ENCODE measurements at places on chromosomes 12 and 14.

- DNase-seq = no peak
Measured at GRCh38 chr14:101508196-101508947, 52.9 kb upstream of the DIO3 start.

DNA sequence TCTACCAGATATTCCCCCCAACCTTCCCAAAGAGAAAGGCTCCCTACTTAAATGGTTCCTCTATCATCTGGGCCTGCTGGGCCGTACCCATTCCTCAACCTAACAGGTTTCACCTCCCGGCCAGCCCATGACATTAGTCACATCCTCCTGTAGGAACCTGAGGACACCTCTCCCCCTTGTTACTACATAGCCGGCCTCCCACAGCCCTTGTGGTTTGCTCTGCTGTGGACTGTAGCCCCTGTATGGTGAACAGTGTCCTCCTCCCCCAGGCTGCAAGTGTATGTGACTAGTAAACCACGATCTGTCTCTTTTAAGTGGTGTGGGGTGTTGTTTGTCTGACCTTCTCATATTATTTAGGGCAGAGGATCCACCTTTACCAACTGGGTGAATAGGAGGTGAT lies 371.7 kb downstream of the RGS6 start:
- no peak for DNase-seq

DNA sequence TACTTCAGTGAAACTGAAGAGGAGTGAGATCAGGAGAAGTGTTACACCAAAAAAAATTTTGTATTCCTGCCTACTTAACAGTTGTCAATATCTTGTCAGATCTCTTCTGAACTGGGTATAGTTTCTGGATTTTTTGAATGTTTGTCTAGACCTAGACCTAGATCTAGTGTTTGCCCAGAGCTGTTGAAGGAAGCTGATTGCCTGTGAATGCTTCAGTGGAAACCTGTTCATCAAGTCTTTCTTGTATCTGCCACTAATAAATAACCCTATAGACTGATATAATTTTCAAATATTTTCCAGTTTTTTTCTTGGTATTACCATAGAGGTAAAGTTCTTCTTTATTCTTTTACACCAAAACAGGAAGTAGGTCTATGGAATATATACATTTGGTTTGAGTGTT lies 781.5 kb upstream of the FBXO33 start:
- no peak for DNase-seq

- no peak for DNase-seq
Measured at GRCh38 chr12:18415227-18415626, 153.9 kb downstream of the PIK3C2G start.

DNA sequence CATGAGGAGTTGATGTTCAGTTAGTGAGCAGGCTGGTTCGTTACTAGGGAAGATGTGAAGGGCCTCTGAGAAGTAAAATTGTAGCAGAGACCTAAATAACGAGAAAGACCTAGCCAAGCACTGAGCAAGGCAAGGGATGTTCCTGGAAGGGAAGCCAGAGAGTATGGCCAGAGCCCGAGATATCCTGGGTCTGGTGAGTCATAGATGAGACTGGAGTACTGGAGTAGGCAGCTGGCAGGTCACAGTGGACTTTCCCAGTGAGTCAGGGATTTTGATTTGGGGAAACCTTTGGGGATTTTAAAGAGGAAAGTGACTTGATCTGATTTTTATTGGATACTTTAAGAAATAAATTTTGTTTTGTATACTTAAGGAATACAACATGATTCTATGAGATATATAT lies 369.0 kb downstream of the DIO2 start:
- no peak for DNase-seq

- DNase-seq = no peak
Measured at GRCh38 chr12:50263832-50264231, 19.5 kb downstream of the LIMA1 start.

DNA sequence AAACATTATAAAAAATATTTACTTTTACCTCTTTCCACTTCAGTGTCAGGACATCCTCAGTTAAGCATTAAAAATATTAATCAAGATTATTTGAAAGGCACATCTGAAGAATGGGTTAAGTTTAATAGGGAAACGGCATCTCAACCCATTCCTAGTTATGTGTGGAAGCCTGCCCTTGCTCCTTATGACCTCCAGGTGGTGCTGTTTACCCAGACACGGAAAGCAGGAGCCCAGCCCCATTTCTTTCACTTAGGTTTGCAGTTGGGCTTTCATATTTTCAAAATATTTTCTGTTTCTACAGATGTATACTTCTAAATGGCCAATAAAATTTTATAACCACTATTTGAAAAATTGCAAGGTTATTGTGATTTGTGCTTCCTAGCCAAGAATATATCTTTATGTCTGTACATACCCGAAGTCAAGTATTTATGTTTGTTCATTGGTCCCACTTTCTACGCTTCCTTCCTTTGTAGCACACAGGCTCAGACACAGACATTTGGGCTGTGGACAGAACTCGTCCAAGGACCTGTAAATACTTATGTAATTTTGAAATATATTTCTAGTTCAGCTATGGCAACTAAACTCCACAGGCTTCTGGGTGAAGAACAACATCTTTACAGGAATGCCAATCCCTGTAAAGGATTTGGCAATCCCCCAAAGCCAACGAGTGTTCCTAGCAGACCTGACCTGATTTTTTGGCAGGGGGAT lies 247.1 kb downstream of the AKAP6 start:
- DNase-seq = peak; percentile 35

DNA sequence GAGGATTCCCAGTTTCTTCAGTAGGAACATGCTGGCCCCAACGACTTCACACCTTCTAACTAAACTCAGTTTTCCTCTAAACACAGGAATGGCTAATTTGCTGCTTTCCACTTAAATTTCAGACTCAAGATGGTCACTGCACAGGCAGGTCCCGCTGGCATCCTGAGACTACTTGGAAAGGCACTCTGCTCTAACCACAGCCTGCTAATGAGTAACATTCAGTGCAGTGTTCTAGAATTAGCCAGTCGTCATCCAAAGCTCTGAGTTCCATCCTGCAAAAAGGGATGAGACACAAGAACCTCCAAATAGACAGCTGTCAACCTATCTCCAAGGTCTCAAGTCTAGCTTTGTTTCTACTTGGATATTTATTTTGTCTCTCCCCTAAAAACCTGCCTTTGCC lies 6.0 kb downstream of the CCDC92 start:
- no peak for DNase-seq

DNA sequence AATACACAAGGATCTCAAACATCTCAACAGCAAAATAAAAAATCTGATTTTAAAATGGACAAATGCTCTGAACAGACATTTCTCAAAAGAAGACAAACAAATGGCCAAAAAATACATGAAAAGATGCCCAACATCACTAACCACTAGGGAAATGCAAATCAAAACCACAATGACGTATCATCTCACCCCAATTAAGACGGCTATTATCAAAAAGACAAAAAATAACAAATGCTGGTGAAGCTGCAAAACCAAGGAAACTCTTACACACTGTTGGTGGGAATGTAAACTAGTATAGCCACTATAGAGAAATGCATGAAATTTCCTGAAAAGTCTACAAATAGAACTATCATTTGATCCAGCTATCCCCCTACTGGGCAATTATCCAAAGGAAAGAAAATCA lies 145.0 kb downstream of the BTG1 start:
- DNase-seq = no peak

DNA sequence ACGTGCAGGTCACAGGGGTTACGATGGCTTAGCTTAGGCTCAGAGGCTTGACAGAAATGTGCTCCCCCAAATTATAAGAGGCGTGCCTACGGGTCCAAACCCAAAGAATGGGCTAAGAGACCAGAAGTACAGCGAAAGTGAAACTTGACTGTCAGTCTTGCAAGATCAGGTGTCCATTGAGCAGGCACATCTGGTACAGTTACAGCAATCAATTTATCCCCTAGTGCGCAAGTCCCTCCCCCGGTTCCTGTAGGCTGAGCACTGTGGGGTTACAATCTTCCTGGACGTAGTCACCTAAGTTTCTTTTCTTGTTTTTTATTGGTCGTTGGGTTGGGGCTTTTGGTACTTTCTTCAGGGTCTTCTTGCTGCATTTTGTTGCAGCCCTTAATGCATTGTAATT lies 134.2 kb downstream of the UNC79 start:
- DNase-seq = no peak

- DNase-seq = no peak
Measured at GRCh38 chr12:120422892-120423456, 14.9 kb upstream of the COX6A1 start.

- peak; percentile 26 for DNase-seq
Measured at GRCh38 chr12:112419297-112420133, 768 bp downstream of the PTPN11 start.

DNA sequence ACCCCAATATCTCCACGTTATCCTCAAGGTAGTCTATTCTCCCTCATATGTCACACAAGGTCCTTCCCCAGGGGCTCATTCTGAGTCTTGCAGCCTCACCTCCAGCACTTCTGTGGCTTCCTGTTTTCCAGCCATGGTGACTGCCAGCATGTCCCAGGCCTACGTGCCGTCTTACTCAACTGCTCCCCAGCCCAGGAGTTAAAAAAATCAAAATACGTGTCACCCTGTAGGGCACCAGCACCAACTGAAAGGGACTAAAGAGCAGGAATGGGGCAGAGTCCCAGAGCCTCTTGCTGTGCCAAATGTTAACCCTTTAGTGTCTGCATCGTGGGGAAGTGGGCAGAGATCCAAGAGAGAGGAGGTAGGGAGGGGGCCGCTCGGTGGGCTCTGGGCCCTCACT lies 37.0 kb upstream of the MED13L start:
- DNase-seq = no peak

DNA sequence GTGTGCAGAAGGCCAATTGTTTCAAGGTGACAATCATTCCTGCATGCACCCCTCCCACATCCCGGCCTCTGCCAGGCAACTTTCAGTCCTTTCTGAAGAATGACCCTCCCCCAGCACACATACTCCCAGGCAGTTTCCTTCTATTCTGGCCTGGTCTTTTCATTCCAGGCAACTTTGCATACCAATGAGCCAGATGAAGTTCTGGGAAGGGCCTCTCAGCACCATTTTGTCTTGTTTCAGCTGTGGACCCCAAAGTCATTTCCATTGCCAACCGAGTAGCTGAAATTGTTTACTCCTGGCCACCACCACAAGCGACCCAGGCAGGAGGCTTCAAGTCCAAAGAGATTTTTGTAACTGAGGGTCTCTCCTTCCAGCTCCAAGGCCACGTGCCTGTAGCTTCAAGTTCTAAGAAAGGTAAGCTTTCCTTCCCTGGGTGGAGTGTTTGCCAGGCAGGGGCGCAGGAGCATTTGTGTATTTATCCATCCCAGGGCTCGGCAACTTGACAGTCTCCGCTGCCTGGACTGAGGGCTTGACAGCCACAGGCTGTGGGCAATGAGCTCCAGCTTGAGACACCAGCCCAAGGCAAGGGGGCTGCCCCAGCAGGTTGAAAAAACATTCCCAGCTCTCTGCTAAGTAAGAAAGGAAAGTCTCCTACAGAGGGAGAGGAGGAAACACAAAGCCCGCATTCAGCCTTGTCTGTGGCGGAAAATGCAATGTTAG lies 16.4 kb downstream of the BCL2L14 start:
- no peak for DNase-seq

GRCh38 chr12:65765436-65765813 lies 58.9 kb upstream of the HMGA2 start:
- DNase-seq = no peak

GRCh38 chr12:119687406-119687805 lies 19.5 kb downstream of the PRKAB1 start:
- DNase-seq = no peak

DNA sequence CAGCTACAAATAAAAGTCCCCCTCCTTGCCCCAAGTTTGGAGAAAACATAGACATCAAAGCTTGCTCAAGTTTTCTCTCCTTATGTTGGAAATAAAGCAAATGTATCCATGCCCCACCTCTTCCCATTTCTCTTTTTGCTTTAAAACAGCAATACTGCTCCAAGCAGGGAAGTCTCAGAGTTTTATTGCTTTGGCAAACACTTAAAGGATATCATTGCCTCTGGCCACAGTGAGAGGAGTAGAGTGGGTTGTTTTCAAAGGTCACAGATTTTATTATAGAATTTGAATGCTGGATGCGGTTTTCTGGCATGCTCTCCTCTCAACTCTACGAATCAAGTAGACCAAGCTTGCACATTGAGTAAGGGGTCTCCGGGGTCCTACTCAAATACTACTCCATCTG lies 149.7 kb downstream of the TTC7B start:
- no peak for DNase-seq

DNA sequence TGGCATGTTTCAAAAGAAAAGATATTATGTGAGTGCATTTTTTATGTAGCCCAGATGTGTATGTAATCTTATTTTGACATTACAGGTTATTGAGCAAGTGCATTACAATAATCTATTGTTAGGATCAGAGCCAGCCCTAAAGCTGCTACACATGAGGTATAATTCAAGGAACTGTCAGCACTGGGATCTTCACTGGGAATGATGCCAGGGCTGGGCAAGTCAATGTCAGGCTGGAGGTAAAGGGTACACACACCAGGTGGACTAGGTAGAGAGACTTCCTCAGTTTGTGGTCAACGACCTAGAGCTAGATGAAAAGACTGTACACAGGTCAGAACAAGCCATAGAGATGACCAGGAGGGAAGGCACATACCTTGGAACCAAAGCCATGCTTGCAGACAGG lies 15.4 kb downstream of the TRIM9 start:
- DNase-seq = no peak

DNA sequence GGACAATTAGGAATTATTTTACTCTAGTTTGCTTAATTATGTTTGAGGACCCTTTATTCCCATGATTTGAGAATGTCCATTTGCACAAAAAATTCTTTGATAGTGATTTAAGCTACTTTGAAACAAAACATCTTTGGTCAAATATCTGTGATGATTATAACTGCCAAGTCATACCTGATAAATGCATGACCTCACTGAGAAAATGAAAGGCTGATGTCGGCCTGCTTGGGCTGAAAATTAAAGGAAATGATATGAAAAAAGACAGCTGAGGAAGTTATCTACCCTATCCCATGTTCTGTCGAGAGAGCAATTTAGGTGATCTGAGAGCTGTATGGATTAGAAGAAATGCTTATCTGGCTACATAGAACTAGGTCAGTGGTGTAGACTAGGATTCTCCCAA lies 43.6 kb downstream of the ATL1 start:
- no peak for DNase-seq

DNA sequence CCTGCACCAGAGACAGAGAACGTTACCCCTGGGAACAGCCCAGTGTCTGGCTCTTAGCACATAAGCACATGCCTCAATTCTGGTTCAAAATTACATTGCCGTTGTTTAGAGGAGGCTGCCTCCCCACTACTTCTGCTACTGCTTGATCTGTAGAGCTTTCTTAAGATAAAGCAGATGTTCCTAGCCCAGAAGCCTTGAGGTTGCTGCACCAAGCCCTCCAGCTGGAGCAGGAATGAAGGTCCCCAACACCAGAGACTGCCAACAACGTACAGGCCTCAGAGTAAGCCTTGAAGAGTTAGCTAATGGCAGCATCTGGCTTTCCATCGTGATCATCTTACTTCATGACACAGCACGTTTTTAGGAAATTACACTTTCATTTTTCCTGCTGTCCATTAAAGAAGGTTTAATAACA lies 34.7 kb upstream of the AMIGO2 start:
- DNase-seq = no peak

GRCh38 chr12:93266-94005 lies 26.9 kb downstream of the IQSEC3 start:
- no peak for DNase-seq

- DNase-seq = no peak
Measured at GRCh38 chr12:76255692-76256091, 92.5 kb downstream of the BBS10 start.

- no peak for DNase-seq
Measured at GRCh38 chr14:68550338-68550715, 242.5 kb downstream of the ZFP36L1 start.
